ENCODE measurements at places on chromosomes 3 and 15.
A peak's percentile ranks its signal among the peaks of the same experiment; 100 is the strongest.

DNA sequence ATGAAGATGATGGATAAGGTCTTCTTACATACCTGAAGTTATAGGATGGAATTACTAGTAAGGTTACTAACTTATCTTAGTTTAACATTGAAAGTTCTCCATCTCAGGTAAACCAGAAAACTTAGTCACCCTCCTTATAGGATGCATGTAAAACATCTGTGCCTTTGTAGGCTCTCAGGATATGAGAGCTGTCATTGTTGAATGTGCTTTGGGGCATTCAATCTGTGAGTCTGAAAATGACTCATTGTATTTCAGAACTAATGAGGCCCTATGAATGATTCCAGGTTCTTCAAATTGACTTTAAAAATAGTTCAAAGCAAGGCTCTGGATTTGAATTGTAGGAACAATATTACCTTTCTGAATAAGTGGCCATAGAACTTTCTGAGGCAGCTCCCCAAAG lies 237.7 kb upstream of the AZI2 start:
- DNase-seq: no peak

- DNase-seq: no peak
Observed at GRCh38 chr15:63833021-63833696, 589 bp downstream of the HERC1 start.

GRCh38 chr15:98442379-98442833 lies 205.9 kb upstream of the IGF1R start:
- peak; percentile 11 for DNase-seq

DNA sequence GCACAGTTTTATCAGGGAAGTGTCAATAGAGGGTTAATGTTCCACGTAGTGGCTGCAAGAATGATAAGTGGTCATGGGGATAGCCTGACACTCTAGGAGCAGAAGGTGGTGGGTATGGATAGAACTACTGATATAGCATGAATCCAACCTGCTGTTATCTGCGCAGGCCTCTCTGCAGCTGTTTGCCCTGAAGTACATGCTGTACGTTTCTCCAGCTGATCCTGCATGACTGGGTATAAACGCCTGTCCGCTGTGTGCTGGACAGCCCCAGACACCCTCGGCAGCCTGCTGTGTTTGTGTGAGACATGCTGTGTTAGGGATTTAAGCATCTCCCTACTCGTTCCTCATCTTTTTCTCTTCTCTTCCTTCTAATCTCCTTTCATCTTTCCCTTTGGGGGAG lies 87.1 kb downstream of the LPP start:
- no peak for DNase-seq

DNA sequence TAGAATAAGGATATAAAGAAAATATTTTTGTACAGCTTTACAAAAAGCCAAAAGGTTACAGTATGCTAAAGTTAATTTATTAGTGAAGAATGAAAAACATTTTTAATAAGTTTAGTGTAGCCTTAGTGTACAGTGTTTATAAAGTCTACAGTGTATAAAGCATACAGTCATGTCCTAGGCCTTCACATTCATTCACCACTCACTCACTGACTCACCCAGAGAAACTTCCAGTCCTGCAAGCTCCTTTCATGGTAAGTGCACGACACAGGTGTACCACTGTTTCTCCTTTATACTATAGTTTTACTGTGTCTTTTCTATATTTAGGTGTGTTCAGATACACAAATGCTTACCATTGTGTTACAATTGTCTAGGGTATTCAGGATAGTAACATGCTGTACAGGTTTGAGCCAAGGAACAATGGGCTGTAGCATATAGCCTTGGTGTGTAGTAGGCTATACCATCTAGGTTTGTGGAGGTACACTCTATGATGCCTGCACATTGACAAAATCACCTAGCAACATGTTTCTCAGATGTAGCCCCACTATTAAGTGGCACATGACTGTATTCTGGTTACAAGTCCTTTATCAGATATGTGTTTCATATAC lies 197.1 kb upstream of the KBTBD8 start:
- no peak for DNase-seq

DNA sequence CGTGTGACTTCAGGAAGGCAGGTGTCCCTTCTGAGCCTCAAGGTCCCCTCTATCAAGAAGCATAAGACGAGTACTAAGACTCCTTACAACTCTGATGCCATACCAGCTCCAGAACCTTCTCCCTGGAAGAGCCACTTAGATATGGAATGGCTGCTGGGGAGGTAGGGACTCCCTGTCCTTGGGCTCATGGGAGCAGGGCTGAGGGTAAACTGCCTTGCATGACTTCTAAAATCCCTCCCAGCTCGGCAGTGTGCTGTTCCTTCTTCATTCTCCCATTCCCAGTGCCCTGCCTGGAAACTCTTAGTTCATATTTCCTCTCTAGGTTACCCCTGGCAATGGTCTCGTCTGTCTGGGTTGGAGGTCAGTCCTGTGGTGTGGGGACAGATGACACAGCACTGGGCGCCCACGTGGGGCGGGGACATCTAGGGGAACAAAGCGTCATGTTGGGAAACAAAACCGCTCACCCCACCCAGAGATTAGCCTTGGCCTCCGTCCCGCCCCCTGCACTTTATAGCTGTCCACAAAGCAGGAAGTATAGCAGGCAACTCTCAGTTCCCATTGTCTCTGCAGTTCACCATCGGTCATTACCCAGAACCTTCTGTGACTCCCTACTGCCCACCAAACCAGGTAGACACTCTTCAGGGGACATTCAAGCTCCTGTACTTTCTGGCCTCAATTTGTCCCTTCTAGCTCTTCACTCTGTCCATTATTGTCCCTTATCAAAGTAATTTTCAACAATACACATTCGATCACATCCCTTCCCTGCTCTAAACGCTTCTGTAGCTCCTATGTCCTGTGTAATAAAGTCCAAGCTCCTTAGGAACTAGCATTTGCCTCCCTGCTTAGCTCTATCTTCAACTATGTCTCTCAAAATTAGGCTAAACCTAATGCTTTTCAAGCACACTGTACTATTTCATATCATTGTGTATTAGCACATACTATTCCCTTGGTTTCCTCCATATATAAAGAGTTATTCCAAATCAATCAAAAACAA lies 73.8 kb downstream of the IQSEC1 start:
- no peak for DNase-seq

- DNase-seq: no peak
Observed at GRCh38 chr3:188122571-188123169, 31.3 kb upstream of the LPP start.

- DNase-seq: peak; percentile 68
Observed at GRCh38 chr15:38217191-38217595, 35.4 kb upstream of the SPRED1 start.

DNA sequence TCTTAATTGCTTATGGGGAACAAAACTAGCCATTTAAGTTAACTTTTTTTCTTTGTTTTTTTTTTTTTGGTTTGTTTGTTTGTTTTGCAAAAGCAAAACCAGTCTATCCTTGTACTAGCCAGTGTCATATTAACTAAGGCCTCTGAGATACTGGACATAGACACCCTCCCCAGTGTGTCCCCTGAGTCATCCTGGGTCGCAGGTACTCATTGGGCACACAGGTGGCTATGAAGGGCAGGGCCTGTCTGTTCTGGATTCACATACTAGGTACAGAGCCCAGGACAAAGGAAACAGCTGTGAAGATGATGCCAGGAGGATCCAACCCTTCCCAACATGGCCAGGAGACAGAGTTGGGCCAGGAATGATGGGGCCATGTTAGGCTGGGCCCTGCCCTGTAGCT lies 318.1 kb downstream of the THSD4 start:
- no peak for DNase-seq

GRCh38 chr15:26665957-26666791 lies 106.7 kb downstream of the GABRB3 start:
- DNase-seq: no peak

DNA sequence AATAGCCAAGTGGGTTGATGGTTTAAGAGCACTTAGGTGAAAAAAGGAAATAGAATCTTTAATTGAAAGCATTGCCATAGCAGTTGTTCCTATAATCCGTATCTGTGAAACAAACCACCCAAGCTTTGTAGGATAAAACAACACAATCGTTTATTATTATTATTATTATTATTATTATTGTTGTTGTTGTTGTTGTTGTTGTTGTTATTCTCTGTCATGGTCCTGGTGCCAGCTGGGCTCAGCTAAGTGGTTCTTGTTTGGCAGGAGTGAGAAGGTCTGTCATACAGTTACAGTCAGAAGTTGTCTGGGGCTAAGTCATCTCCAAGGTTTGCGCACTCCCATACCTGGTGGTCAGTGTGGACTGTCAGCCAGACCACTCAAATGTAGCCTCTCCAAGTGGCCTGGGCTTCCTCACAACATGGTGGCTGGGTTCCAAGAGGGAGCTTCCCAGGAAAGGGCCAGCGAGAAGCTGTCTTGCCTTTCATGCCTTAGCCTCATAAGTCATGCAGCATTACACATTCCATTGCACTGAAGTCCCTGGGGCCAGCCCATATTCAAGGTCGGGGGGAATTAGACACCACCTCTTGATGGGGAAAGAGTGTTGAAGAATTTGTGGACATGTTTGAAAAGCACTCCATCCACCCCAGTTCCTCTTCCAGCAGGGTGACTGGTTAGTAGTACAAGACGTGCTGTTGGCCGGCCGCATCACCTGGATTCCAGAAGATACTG lies 54.3 kb upstream of the FGD5 start:
- no peak for DNase-seq

- DNase-seq: no peak
Observed at GRCh38 chr15:83776986-83777385, 123.1 kb downstream of the ADAMTSL3 start.

DNA sequence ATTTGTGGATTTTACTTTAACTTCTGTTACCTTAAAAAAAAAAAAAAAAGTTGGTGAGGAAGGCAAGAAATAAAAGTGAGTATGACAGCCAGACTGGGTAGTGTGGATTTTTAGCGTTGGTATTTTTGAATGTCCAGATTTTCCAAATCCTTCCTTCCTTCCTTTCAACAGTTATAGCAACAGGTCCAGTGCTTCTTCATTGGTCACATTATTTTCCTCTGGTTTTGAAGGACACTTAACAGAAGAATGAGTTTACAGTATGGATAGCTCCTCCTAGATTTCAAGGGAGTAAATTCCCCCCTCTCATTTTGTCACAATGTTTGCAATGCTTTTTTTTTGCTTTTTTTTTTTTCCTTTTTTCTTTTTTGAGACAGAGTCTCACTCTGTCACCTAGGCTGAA lies 6.4 kb downstream of the MAPKBP1 start:
- DNase-seq: no peak

DNA sequence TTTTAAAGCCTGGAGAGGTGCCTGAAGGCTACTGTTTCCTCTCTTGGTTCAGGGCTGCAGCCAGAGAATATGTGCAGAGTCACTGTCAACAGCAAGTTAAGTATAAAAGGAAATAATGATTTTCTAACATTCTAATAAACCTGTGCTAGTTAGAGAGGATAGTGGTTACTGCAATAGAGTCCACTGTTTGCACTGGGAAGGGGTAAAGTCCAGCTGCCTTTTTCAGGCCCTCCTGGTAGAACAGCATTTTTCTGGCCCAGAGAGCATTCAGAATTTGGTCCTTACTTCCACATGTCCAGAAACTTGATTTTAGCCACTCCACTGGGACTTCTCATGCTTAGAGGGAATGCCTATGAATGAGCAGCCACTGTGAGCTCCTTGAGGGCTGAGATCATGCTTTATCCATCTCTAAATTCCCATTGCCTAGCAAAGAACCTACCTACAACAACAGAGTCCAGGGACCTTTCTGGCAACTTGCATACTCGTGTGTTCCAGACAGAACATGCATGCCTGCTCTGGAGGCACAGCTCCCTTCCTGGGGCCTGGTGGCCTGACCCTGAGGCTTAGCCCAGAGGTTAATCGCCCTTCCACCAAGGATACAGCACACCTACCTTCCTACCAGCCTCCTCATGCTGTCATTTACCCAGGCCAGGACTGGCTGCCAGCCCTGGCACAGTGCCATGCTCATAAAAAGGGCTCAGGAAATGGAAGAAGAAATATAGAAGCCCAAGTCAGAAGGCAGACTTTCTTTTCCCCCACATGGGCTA lies 50.3 kb upstream of the ATP13A3 start:
- no peak for DNase-seq
